ENCODE measurements at places on chromosomes 6 and 20. TPM values are rescaled to one million over a fixed set of nuclear protein-coding genes. Genes with fewer than 3 reads are reported as not detected.

The CD83 gene
- total RNA-seq = 6.0 TPM

The GABRR2 gene
- 0.57 TPM for total RNA-seq

The NELFE gene
- total RNA-seq = 68.3 TPM

The COL9A1 gene
- not detected for total RNA-seq

The TPD52L1 gene
- 64.1 TPM for total RNA-seq

The RAET1L gene
- 1.5 TPM for total RNA-seq

The TDRD6 gene
- total RNA-seq = 0.57 TPM

DNA sequence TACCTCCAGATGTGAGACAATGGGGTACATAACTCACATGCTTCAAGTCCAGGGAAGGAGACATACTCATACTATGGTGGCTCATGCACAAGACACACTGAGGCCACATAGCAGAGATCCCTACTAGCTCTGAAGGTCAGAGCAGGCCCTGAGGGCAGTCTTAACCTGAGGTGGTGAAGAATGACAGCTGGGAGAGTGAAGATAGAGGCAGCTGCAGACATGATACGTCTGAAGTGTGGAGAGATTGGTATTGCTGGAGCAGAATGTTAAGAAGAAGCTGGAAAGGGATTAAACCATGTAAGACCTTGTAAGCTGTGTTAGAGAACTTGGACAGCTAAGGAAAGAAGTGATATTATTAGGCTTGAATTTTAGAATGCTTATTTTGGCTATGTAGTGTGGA, 32.9 kb downstream of the PGM3 start:
- no peak for DNase-seq
- no peak overlapping the region for H3K27ac ChIP-seq
- H3K36me3 ChIP-seq = no peaks in the 10 kb centered on the region
- H3K4me1 ChIP-seq = no peaks in the 10 kb centered on the region

DNA sequence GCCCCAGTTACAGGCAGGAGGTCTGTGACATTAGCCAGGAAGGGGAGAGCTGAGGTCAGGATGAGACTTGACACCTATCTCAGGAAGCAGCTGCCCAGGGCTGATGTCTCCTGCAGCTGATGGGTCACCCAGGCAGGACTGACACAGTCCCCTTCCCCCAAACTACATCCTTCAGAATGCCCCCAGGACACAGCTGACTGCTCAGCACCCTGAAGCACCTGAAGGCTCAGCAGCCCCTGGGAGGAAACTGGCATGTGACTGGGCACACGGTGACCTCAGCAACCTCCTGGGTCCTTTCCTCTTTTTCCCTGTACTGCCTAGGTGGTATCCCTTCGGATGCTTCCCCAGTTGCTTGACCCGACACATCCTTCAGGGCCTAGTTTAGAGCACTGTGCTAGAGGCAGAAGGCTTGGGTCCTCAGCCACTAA, 1.9 kb downstream of the SDC4 start:
- peak overlapping the region; percentile 82 for H3K4me3 ChIP-seq
- H3K36me3 ChIP-seq = no peaks in the 10 kb centered on the region
- no peaks in the 10 kb centered on the region for H3K27me3 ChIP-seq
- H3K27ac ChIP-seq = peak overlapping the region; percentile 82

DNA sequence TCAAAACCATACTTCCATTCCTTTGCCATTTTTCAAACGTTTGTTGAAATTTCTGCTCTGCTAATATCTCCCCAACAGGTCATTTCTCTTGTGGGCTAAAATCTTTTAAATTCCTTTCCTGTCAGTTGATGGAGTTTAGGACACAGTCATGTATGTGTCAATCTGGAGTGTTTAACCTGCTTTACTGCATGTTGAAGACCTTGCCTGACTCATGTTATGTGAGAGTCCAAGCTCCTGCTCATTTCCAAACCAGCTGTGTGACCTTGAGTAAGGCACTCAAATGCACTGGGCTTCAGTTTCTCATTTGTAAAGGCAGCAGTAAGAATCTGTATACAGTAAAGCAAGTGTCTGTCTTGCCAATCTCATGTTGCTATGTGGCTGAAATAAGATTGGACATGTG, 171.9 kb upstream of the SPACA1 start:
- H3K4me3 ChIP-seq = no peak overlapping the region
- DNase-seq = no peak
- no peaks in the 10 kb centered on the region for H3K36me3 ChIP-seq
- H3K27ac ChIP-seq = no peak overlapping the region

- no peak overlapping the region for H3K27ac ChIP-seq
- DNase-seq = no peak
- no peak overlapping the region for H3K4me3 ChIP-seq
- H3K27me3 ChIP-seq = no peaks in the 10 kb centered on the region
Measured at GRCh38 chr6:14614631-14615030, 497.1 kb downstream of the CD83 start.

DNA sequence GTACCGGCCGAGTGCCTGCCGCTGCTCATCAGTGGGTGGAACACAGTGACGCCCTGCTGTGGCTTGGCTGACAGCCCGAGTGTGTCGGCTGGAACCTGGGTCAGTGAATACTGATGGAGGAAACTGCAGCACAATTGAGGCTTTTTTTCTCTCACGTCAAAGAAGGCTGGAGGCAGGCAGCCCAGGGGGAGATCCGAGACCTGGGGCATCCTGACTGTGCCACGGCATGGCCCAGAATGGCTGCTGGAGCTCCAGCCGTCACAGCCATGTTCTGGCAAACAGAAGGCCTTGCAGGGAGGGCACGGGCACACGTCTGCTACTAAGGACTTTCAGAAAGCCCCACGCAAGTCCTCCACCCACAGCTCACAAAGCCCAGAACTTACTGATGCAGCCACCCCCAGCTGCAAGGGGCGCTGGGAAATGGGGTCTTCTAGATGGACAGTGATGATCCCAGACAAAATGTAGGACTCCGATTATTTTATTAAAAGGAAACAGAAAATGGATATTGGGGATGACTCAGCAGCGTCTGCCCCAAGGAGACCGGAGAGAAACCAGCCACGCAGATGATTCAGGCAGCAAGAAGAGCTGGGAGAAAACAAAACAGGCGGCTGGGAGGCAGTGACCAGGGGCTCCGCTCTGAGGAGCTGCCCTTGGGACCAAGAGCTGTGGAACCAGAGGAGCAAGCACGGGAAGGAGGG, 140.0 kb downstream of the TAF4 start:
- H3K4me1 ChIP-seq = peaks cover 14% of the 10 kb centered on the region
- no peaks in the 10 kb centered on the region for H3K27me3 ChIP-seq
- peak overlapping the region; percentile 52 for H3K4me3 ChIP-seq
- no peaks in the 10 kb centered on the region for H3K36me3 ChIP-seq

GRCh38 chr20:39248171-39248861, 286.2 kb downstream of the DHX35 start:
- no peak overlapping the region for H3K4me3 ChIP-seq
- peaks cover 15% of the 10 kb centered on the region for H3K27me3 ChIP-seq
- DNase-seq = no peak
- H3K27ac ChIP-seq = no peak overlapping the region
- H3K4me1 ChIP-seq = no peaks in the 10 kb centered on the region

DNA sequence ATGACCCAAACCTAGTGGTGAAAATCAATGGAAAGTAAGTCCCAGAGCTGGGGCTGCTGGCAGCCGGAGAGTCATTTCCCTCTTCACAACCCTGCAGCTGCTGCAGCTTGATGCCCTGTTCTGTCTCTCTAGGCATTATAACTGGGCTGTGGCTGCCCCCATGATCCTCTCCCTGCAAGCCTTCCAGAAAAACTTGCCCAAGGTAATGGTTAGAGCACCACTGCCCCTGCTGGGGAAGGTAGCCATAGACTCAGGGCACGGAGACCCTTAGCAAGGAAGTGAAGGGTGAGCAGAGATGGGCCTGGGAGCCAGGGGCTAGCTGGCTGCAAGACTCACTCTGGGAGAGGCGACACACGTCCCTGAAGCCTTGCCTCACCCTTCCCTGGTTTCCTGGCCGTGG, 12.0 kb downstream of the LPIN3 start:
- H3K27ac ChIP-seq = no peak overlapping the region
- no peaks in the 10 kb centered on the region for H3K27me3 ChIP-seq
- no peak for DNase-seq
- no peaks in the 10 kb centered on the region for H3K4me1 ChIP-seq

- H3K36me3 ChIP-seq = no peaks in the 10 kb centered on the region
- H3K27ac ChIP-seq = no peak overlapping the region
- H3K4me3 ChIP-seq = no peak overlapping the region
Measured at GRCh38 chr20:31823360-31824124, 4.4 kb downstream of the MYLK2 start.

DNA sequence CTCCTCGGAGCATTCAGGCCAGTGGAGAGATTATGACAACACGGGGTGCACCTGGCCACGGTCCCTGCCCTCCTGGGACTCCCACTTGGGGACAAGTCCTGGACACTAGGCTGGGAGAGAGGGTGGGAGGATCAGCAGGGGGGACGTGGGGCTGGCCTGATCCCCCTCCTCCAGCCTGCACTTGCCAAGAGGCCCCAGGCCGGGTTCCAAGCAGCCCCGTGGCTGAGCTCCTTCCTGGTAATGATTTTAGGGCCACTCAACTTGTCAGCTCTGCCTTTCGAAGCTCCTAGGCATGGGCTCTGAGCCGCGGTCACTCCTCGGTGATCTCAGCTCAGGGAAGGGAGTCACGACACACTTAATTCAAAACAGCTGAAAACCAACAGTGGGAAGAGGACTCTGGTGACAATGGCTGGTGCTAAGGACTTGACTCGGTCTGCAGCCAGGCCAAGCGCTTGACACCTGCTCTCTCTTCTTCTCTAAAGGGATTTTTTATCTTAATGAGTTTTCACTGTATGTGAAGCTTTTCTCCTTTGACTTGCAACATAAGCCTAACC, 161.7 kb downstream of the BMP7 start:
- no peak overlapping the region for H3K4me3 ChIP-seq
- H3K27me3 ChIP-seq = no peaks in the 10 kb centered on the region
- no peaks in the 10 kb centered on the region for H3K4me1 ChIP-seq
- no peak for DNase-seq
- no peak overlapping the region for H3K27ac ChIP-seq
- no peaks in the 10 kb centered on the region for H3K36me3 ChIP-seq

DNA sequence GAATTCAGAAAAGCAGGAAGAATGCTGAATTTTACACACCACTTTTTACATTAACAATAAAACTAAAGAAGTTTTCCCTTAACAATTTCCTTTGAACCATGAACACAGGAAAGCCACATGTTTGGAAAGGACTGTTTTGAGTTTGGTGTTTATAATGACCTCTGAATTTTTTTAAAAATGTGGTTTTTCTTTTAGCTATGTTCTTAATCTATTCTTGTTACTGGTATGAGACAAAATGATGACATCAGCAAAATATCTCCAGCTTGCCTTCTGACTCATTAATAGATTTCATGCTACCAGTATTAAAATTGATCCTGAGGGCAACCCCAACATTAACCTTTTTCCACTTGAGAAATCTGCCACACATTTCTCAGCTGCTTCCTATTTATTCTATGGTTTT, 217.5 kb upstream of the THEMIS start:
- no peak overlapping the region for H3K27ac ChIP-seq
- H3K27me3 ChIP-seq = no peaks in the 10 kb centered on the region
- DNase-seq = no peak

DNA sequence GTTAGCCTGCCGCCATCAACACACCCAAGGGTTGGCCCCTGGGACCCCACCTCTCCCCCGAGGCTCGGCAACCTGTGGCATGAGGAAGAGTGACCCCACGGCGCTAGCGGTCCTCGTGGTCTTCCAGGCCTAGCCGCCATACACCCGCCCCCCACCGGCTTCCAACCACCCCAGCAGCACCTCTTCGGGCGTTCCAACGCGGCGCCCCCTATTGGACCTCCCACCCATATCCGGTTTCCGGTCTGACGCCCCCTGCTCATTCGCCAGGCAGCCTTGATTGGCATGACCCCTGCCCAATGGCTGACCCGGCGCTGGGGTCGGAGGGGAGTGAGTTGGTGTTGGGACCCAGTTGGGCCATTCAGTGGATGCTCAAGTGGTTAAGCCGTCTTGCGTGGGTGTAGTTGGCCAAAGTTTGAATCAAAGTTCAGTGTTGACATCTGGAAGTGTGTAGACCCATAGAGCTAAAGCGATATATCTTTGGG, at the start of gene GNAS-AS1:
GNAS-AS1 (minus strand) TSS at position 210 of the 482 bp plus-strand sequence.
- DNase-seq = no peak

GRCh38 chr20:7627734-7628663, 312.3 kb downstream of the HAO1 start:
- no peak for DNase-seq
- no peak overlapping the region for H3K4me3 ChIP-seq
- H3K36me3 ChIP-seq = no peaks in the 10 kb centered on the region
- no peaks in the 10 kb centered on the region for H3K27me3 ChIP-seq

- no peak overlapping the region for H3K27ac ChIP-seq
- no peaks in the 10 kb centered on the region for H3K4me1 ChIP-seq
- no peaks in the 10 kb centered on the region for H3K27me3 ChIP-seq
- DNase-seq = no peak
- no peaks in the 10 kb centered on the region for H3K36me3 ChIP-seq
Measured at GRCh38 chr6:143652841-143653331, 24.9 kb upstream of the PHACTR2 start.

GRCh38 chr20:60016406-60016805, 58.2 kb downstream of the CDH26 start:
- H3K4me1 ChIP-seq = no peaks in the 10 kb centered on the region
- H3K36me3 ChIP-seq = no peaks in the 10 kb centered on the region
- no peaks in the 10 kb centered on the region for H3K27me3 ChIP-seq
- DNase-seq = no peak
- no peak overlapping the region for H3K27ac ChIP-seq
- no peak overlapping the region for H3K4me3 ChIP-seq
